GM12878 (cell line): ENCODE measurements at places on chromosomes 2 and 18. TPM values are rescaled to one million over a fixed set of nuclear protein-coding genes. Genes with fewer than 3 reads are reported as not detected.

Gene TMEM131
- polyA plus RNA-seq, result 8.4 and 8.9 TPM in 2 replicates

Gene IL36G
- polyA plus RNA-seq, result not detected in 2 replicates

Gene B3GNT7
- polyA plus RNA-seq, result 4.5 TPM in 2 replicates

Gene MTCL1
- polyA plus RNA-seq, result 0.20 TPM in 1 of 2 replicates, not detected in the other

Gene IL1A
- 3.8 and 4.4 TPM in 2 replicates for polyA plus RNA-seq

Gene REG3G
- polyA plus RNA-seq, result not detected in 2 replicates

Gene ZNF385B
- not detected in 2 replicates for polyA plus RNA-seq

Gene CFAP65
- not detected in 2 replicates for polyA plus RNA-seq

Gene CTIF
- 1.3 and 2.6 TPM in 2 replicates for polyA plus RNA-seq

Gene MYO5B
- polyA plus RNA-seq, result 2.0 and 2.6 TPM in 2 replicates

Gene UGT1A7
- not detected in 2 replicates for polyA plus RNA-seq

Gene GPR55
- 10.2 and 12.6 TPM in 2 replicates for polyA plus RNA-seq

Gene LYPD6B
- 5.4 and 5.9 TPM in 2 replicates for polyA plus RNA-seq

Gene FOXD4L1
- not detected in 2 replicates for polyA plus RNA-seq

Gene POTEI
- polyA plus RNA-seq, result 0.03 TPM in 1 of 2 replicates, not detected in the other

Gene FEV
- not detected in 2 replicates for polyA plus RNA-seq

Gene PLGLB1
- 0.88 and 1.1 TPM in 2 replicates for polyA plus RNA-seq

Gene UGT1A8
- not detected in 2 replicates for polyA plus RNA-seq

Gene ARHGEF4
- 0.24 TPM in 1 of 2 replicates, not detected in the other for polyA plus RNA-seq

Gene XIRP2
- not detected in 2 replicates for polyA plus RNA-seq

Gene CENPA
- 66.3 and 66.6 TPM in 2 replicates for polyA plus RNA-seq

Gene ATG9A
- 22.7 and 22.8 TPM in 2 replicates for polyA plus RNA-seq

Gene REG3A
- not detected in 2 replicates for polyA plus RNA-seq

Gene BOLL
- not detected in 2 replicates for polyA plus RNA-seq

Gene RNF103
- polyA plus RNA-seq, result 5.0 and 5.3 TPM in 2 replicates

Gene HNMT
- polyA plus RNA-seq, result not detected in 2 replicates

Gene SH3RF3
- 0.78 and 1.1 TPM in 2 replicates for polyA plus RNA-seq

Gene CRYBA2
- polyA plus RNA-seq, result not detected in 2 replicates

Gene CDH19
- polyA plus RNA-seq, result not detected in 2 replicates

Gene CEP192
- 17.1 and 21.2 TPM in 2 replicates for polyA plus RNA-seq

Gene QPCT
- polyA plus RNA-seq, result 0.86 TPM in 1 of 2 replicates, not detected in the other

Gene HNRNPLL
- 7.1 and 8.3 TPM in 2 replicates for polyA plus RNA-seq

Gene NDUFV2
- polyA plus RNA-seq, result 584 and 594 TPM in 2 replicates

Gene ALPI
- not detected in 2 replicates for polyA plus RNA-seq

Gene NAGK
- 121 and 122 TPM in 2 replicates for polyA plus RNA-seq

Gene IGFBP5
- not detected in 2 replicates for polyA plus RNA-seq

Gene PLB1
- 0.07 and 0.09 TPM in 2 replicates for polyA plus RNA-seq

Gene LCT
- polyA plus RNA-seq, result 0.06 TPM in 1 of 2 replicates, not detected in the other

Gene LIMS4
- 0.17 and 0.29 TPM in 2 replicates for polyA plus RNA-seq

Gene TBR1
- not detected in 2 replicates for polyA plus RNA-seq

Gene TEX44
- polyA plus RNA-seq, result not detected in 2 replicates

Gene SERPINB7
- not detected in 2 replicates for polyA plus RNA-seq

Gene VIT
- polyA plus RNA-seq, result not detected in 2 replicates

Gene MOCOS
- polyA plus RNA-seq, result 0.38 and 0.47 TPM in 2 replicates

Gene C2orf81
- 3.5 and 5.4 TPM in 2 replicates for polyA plus RNA-seq

Gene VAMP5
- 23.8 and 25.3 TPM in 2 replicates for polyA plus RNA-seq

Gene FAP
- polyA plus RNA-seq, result not detected in 2 replicates

Gene SLC5A7
- not detected in 2 replicates for polyA plus RNA-seq
